Caco-2 (cell line): ENCODE measurements at places on chromosomes 2 and 18.

GRCh38 chr2:170578606-170579005 lies 136.5 kb upstream of the SP5 start:
- no peak for DNase-seq

DNA sequence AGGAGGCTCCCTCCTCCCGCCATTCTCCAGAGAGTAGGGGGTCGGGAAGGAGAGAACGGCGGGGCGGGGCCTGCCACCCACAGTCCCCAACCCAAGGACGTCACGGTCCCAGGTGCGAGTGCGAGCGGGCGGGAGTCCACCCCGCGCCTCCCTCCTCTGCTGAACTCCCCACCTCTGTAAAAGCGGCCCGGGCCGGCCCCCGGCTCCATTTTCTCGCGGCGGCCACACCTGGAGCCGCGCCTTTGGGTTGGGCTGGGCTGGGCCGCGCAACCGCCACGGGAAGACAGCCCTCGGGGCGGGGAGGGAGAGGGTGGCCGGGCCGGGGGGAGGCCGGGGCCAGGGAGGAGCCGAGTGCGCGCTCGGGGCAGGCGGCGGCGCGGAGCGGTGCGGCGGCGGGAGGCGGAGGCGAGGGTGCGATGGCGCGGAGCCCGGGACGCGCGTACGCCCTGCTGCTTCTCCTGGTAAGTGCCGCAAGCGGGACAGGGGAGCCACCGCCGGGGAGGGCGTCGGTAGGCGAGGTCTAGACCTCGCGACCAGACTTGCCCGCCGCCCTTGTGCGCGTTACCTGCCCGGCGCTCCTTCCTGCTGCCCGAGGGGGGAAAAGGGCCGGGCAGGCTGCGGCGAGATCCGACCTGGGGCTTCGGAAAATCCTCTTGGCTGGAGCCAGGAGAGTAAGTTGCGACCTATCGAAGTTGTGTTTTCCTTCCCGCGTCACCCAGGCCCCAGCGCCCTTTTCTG lies at the start of gene DSG2:
TSS of gene DSG2 (plus strand) at position 342 of the 738 bp plus-strand sequence. CDS start at position 417, 75 bp downstream.
- peak; percentile 66 for DNase-seq

GRCh38 chr2:71419145-71419544 lies 34.2 kb upstream of the DYSF start:
- DNase-seq = no peak

DNA sequence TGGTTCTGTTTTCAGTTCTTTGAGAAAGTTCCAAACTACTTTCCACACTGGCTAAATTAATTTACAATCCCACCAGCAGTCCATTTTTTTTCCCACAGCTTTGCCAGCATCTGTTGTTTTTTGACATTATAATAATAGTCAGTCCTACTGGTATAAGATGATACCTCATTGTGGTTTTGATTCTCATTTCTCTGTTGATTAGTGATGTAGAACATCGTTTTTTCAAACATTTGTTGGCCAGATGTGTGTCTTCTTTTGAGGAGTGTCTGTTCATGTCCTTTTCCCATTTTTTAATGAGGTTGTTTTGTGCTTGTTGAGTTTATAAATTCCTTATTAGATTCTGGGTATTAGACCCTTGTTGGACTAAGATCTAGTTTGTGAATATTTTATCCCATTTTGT lies 376.8 kb upstream of the NT5C1B start:
- no peak for DNase-seq

DNA sequence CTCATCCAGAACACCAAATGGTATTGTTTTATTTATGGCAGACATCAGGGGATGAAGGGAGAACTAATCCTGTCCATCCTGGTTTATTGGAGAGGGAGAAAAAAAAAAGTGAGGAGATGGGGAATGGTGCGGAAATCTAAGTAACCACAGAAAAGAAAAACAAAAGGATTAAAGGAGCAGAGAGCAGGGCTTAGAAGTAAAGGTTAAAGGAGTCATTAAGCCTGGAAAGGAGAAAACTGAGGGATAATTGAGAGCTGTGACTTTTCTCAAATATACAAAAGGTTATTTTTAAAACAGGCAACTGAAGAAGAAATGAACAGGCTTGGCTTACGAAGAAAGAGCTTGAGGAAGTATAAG lies 127.2 kb upstream of the PPP1CB start:
- no peak for DNase-seq

DNA sequence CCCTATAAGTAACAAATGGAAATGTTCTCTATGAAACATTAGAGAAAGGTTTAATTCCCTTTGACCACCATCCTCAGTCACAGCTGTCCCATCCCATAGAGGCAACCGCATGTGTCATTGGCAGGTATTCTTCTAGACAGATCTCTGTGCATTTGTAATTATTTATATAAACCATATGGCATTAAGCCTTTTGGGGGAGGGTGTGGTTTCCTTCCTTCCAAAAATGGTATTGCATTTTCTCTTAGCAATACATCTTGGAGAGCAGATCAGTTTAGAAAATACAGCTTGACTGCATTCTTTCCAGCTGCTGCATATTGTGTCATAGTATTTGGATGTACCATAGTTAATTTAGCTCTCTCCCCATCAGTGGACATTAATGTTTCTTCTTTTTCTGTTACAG lies 57.7 kb downstream of the LCLAT1 start:
- no peak for DNase-seq

GRCh38 chr18:47754311-47755101 lies 176.0 kb downstream of the SMAD2 start:
- DNase-seq = no peak

- no peak for DNase-seq
Observed at GRCh38 chr2:241762321-241762932, 14.2 kb upstream of the GAL3ST2 start.

- DNase-seq = no peak
Observed at GRCh38 chr2:219723311-219723710, 95.9 kb downstream of the SLC4A3 start.

- DNase-seq = peak; percentile 64
Observed at GRCh38 chr2:20642055-20642971, 8.6 kb downstream of the HS1BP3 start.

DNA sequence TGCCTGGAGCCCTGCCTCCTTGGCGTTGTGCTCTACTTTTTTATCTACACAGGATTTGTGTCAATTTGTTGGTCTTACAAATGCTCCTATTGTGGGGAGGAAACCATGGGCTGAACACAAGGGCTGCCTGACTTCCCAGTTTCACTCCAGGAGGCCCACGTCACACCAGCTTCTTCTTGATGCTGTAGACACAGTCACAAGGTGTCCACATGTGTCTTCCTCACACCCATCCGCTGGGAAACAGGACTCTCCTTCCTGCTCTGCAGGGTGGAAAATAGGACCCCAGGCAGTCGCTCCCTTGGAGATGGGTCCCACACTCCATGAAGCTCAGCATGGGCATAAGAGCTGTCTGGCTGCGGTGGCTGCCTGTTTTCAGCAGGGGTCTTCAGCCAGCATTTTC lies 468.2 kb downstream of the EPHA4 start:
- DNase-seq = no peak

GRCh38 chr2:222088561-222088960 lies 210.2 kb downstream of the PAX3 start:
- no peak for DNase-seq

GRCh38 chr2:240506406-240507059 lies 51.3 kb downstream of the ANKMY1 start:
- DNase-seq = peak; percentile 15

GRCh38 chr2:127106991-127107621 lies at the start of gene BIN1:
Gene BIN1 (minus strand): TSS chr2:127107154. CDS start chr2:127106943, 211 bp downstream.
- DNase-seq = peak; percentile 98

GRCh38 chr2:8479298-8479697 lies 202.6 kb upstream of the ID2 start:
- no peak for DNase-seq

DNA sequence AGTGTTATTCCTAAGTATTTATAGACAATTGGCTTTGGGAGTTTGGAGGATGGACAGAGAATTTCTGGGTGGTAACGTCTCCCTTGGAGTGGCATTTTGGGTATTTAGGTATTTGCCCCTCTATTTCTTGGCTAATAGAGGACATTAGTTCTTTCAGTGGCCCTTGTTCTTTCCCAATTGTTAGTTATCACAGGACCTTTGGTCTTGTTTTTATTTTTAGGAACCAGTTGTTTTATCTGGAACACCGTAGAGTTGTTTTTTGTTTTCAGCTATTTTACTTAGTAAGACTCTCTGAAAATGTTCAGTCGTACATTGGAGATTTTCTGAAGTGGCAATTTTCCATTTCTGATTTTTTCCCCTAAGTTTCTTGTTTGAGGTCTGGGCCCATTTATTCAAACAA lies 40.5 kb upstream of the TNFRSF11A start:
- DNase-seq = no peak

DNA sequence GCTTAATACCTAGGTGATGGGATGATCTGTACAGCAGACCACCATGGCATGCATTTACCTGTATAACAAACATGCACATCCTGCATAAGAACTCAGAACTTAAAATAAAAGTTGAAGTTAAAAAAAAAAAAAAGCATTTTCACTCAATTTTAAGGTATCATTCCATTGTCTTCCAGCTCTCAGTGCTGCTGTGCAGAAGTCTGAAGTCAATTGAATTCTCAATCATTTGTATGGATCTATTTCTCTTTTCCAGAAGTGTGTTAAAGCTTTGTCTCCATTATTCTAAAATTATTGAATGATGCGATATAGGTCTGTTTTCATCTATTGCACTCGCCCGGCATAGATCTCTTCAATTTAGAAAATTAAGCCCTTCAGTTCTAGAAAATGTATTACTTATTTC lies 202.5 kb upstream of the EPAS1 start:
- no peak for DNase-seq

GRCh38 chr2:7740114-7740513 lies 822.9 kb downstream of the RNF144A start:
- DNase-seq = no peak
